ENCODE measurements at places on chromosomes 12 and 14.
A peak's percentile ranks its signal among the peaks of the same experiment; 100 is the strongest.

- DNase-seq: peak; percentile 73
These were observed 85.7 kb downstream of the SAMD4A start for GRCh38 chr14:54652605-54653052.

GRCh38 chr14:80077262-80077661, 134.0 kb downstream of the DIO2 start:
- no peak for DNase-seq

DNA sequence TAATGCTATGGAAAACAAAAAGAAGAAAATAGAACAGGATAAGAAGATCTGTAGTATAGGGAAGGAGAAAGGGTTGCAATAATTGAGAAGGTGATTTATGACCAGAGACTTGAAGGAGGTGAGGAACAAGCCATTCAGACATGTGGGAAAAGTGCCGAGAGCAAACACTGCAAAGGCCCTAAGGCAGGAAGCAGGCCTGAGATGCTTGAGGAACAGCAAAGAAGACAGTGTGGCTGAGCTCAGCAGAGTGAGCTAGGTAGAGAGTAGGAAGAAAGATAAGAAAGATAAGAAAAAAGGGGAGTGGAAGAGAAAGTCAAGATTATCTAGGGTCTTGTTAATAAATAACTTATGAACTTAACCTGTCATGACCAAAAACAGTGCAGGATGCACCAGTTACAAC, 671.8 kb downstream of the RPS29 start:
- DNase-seq: no peak

DNA sequence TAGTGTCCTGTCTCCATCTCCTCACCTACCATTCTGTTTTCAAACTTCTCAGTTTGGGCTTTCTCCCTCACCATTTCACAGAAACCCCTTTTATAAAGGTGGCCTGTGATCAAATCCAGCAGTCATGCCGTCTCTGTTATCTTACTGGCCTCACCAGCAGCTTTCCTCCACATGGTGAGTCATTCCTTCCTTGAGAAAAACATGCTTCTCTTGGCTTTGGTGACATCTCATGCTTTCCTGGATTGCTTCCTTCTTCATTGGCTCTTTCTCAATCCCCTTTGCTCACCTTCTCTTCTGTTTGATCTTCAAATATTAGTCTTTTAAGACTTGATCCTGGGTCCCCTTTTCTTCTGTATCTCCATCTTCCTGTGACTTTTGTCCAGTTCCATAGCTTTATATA, 164.9 kb downstream of the ANO4 start:
- DNase-seq: no peak

DNA sequence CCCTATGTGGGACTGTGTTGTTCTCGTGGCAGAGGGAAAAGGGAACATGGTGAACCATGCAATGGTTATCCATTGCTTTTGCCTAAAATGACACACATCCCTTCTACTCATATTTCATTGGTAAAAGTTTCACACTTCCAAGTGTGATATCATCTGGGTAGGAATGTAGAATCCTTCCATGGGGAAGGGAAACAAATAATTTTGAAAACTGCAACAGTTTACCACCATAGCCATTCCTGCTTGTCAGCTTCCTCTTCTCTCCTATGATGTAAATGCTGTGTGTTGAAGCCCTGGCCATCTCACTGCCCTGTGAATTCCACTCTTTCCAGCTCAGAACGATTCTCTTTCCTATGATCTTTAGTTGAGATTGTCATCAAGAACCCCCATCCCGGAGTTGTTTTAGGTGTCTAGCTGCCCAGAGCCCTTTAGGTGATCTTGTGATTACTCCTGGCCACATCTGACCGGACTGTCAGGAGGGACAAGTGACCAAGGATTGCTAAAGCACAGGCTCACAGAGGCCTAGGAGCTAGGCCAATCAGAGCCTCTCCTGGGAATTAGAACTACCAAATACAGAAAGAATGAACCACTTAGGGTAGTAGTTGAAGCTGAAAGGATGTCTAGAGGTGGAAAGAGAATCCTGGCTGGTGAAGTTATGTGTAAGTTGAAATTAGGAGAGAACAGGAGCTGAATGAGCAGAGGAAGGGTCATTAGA, 84.6 kb downstream of the VCPKMT start:
- DNase-seq: no peak

DNA sequence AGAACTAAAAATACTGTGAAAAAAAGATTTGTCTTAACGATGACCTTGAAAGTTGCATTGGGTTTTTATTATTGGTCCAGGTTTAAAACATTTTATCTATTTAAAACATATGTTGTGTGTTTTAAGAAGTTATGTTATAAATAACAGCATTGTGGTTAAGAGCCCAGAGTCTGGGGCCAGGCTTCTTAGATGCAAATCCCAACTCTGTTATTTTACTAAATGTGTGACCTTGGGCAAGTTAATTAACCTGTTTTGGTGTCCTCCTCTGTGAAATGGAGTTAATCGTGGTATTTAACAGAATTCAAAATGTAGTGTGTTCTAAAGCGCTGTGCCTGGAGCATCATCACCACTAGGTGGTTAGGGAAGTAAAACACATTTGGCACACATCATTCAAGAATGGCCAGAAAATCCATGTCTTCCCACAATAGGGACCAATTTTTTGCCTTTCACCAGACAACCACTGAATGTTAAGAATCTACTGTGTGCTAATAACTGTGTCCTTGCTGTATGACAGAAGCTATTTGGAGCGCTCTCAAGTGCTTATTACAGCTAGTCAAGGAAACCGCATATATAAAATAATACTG, 133.3 kb downstream of the MON2 start:
- DNase-seq: no peak

GRCh38 chr12:66971816-66972215, 292.9 kb upstream of the GRIP1 start:
- no peak for DNase-seq

DNA sequence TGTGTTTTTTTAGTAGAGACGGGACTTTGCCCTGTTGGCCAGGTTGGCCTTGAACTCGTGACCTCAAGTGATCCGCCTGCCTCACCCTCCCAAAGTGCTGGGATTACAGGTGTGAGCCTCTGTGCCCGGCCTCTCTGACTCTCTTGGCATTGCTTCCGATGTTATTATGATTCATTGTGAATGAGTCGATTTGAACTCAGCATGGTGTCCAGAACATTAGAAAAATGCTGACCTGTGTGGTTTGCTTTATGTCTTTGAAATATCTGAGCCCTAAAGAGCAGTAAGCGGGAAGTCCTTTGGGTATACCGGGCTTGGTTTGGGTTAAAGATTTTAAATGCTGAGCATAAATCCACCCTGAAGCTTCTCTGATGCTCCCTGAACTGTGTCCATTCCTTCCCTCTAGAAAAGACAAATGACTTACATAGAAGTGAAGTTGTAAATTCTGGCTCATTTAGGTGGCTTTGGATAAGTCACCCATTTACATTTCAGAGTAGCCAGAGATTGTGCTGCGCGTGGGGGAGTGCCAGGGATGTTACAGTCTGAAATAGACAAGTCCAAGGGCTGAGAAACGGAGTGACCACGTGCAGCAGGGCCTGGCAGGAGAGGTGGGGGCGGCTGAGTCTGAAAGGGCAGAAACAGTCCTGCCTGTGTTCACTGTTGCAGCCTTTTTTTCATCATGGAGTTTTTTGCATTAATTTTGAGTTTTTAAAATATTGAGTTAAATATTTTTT, 39.6 kb downstream of the SLC15A4 start:
- no peak for DNase-seq

DNA sequence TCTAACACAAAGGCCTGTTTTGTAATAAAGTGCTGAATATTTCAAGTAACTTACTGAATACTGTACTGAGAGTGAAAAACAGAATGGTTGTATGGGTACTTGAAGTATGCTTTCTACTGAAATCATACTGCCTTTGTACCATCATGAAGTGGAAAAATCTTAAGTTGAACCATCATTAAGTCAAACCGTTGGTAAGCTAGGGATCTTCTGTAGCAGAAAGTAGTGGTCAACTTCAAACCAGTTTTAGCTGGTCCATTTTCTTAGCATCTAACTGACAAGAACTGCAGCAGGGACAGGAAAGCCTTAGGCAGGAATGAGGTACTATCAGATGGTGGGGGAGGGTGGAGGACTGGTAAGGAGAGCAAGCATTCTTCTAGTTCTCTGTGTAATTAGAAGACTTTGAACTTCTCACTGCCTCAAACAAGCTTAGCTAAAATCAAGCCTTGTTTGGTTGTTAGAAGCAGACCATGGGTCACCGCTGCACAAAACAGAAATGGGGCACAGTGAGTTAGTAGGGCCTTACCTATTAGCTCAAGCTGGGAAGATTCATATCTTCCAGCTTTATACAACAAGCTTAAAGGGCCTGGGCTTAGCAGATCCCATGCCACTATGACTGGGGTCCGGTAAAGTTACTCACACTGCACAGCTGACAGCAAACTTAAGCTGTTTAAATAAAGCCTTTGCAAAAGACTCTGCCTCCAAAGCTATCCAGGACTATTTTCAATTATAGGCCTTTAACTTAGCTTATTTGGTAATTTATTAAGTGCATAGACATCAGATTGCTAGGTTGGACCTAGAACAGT, 73.8 kb downstream of the ACADS start:
- DNase-seq: no peak

- no peak for DNase-seq
These were observed 185.8 kb downstream of the EGLN3 start for GRCh38 chr14:33764876-33765650.

- DNase-seq: no peak
These were observed 57.9 kb downstream of the CHGA start for GRCh38 chr14:92980866-92981265.

DNA sequence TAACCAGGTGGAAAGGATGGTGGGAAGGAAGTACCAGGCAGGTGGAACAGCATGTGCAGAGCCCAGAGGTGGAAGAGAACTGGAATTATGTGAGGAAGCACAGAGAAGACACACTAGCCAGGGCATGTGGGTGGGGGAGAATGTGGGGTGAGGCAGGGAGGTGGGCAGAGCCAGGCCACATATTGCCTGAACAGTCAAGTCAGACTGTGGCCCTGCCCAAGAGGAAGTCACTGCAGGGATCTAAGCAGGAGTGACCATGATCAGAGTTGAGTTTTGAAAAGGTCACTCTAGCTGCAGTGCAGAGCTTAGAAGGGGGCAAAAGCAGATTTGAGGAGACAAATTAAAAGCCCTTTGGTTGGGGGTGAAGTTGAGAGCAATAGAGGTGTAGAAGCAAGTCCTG, 114.0 kb upstream of the SLC38A2 start:
- no peak for DNase-seq

- DNase-seq: no peak
These were observed 200.9 kb downstream of the GRIN2B start for GRCh38 chr12:13780453-13780852.

GRCh38 chr14:67881225-67881624, 61.6 kb downstream of the RAD51B start:
- no peak for DNase-seq

- DNase-seq: no peak
These were observed 10.0 kb downstream of the LRCOL1 start for GRCh38 chr12:132600048-132601032.

DNA sequence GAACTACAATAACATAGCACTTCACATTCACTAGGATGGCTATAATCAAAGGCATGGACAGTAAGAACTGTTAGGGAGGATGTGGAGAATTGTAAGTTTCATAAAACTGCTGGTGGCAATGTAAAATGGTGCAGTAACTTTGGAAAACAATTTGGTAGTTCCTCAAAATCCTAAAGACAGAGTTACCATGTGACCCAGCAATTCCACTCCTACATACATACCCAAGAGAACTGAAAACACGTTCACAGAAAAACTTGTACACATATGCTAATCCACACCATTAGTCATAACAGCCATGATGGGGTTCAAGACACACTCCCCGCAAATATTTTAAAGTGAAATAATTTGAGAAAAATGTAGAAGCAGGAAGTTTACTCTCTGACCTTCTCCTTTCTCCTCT, 31.7 kb downstream of the GALC start:
- no peak for DNase-seq

DNA sequence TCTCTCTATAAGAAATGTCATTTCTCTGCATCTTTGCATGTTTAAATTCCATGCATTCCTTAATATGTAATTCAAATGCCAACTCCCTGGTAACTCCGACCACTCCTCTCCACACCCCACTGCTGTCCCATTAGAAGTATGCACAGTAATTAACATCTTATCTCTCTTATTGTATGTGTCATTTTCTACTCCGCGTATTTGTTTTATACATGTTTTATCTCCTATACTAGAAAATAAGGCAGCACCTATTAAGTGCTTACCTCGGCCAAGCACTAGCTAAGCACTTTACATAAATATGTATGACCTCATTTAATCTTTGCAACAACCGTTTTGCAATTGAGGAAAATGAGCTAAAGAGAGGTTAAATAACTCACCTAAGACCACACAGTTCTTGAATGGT, 469.8 kb downstream of the BCAT1 start:
- DNase-seq: no peak

DNA sequence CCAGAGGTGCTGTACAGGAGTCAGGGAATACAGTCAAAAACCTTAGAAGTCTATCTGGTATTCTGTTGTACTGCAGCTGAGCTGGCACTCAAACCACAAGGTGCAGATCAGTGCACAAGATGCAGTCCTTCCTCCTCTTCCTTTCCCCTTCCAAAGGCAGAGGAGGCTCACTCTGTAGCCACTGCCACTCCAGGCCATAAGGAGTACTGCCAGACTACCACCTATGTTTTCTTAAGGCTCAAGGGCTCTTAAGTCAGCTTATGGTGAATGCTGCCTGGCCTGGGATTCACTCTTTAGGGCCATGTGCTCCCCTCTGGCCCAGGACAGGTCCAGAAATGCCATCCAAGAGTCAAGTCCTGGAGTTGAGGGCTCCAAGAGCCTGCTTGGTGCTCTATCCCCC, 200.3 kb downstream of the CRADD start:
- no peak for DNase-seq

DNA sequence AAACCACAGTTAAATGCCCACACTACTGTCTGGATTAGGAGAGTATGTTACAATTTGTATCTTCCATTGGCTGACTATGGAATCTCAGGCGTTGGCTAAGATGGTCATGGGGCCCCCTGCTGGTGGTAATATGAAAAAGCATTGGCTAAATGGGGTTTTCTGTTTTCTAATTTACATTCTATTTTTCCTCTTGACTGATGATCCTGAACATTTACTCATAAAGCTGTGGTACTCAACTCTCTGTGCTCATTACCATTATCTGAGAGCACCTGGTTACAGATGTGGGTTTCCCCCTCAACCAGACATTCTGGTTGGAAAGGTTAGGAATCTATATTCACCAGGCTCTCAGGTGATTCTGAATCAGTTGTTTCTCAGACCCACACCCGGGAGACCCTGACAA, 64.8 kb downstream of the WSCD2 start:
- DNase-seq: no peak

GRCh38 chr12:45220363-45220931, 4.6 kb downstream of the ANO6 start:
- no peak for DNase-seq

- DNase-seq: no peak
These were observed 19.1 kb upstream of the TBX3 start for GRCh38 chr12:114703060-114703493.
